ENCODE measurements at places on chromosomes 6 and 20.
A peak's percentile ranks its signal among the peaks of the same experiment; 100 is the strongest.

GRCh38 chr6:37048851-37049757 lies 43.6 kb downstream of the FGD2 start:
- DNase-seq: no peak

DNA sequence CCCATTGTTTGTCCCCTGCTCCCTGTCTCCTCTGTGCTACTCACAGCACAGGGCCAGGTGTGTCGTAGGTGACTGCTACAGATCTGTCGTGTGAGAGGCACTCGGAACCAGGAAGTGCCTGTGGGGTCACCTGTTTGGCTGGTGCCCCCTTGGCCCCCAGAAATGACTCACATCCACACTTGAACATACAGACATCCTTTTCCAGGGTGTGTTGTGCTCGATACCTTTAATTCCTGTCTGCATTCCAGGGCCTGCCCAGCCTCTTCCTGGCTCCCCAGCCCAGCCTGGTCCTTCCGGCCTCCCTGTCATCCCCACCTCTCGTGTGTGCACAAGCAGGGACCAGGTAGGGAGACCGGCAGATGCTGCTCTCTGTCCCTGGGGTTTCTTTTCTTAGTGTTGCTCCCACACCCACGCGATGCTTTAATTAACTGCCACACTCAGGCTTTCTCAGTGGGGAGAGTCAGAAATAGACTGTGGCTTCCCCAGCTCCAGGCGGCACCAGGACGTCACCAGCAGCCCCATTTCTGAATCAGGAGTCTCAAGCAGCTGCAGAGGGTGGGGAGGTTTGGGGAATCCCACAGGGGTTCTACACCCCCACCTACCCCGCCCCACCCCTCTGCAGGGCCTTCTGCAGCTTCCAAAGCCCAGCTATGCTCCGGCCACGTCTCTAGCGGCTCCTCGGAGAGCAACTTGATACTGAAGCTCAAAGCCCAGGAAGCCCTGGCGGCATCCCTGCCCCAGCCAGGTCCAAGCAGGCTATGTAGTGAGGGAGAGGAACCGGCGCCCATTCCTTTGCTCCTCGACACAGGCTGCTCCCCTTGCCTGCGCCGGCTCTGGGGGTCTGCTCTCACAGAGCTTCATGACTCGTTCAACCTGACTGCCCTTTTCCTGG lies 102.2 kb downstream of the SYCP2 start:
- peak; percentile 88 for DNase-seq

DNA sequence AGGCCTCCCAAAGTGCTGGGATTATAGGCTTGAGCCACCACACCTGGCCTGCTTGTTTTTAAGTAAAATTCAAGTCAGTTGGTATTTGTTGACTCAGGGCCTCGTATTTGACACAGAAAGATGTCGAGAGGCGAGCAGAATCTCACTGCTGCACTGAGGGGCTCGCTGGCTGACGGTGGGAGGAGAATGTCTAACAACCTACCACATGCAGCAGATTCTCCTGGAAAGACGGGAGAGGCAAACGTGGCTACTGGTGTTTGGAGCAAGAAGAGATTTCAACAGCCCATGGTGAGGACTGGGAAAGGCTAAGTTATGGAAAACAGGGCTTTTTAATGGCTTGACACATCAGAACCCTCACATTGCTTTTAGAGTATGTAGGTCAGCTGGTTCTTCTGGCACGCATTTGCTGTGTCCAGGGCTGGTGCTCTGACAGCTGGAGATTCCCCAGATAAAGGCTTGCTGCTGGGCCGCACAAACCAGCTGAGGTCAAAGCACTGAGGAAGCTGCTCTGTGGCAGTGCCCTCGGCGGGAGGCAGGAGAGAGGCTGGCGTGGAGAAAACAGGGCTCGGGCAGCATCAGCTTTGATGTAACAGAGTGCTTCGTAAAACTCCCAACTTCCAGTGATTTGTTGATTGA lies 84.2 kb upstream of the FRMD1 start:
- DNase-seq: no peak

- no peak for DNase-seq
Measured at GRCh38 chr6:91042656-91043055, 455.8 kb upstream of the MAP3K7 start.

DNA sequence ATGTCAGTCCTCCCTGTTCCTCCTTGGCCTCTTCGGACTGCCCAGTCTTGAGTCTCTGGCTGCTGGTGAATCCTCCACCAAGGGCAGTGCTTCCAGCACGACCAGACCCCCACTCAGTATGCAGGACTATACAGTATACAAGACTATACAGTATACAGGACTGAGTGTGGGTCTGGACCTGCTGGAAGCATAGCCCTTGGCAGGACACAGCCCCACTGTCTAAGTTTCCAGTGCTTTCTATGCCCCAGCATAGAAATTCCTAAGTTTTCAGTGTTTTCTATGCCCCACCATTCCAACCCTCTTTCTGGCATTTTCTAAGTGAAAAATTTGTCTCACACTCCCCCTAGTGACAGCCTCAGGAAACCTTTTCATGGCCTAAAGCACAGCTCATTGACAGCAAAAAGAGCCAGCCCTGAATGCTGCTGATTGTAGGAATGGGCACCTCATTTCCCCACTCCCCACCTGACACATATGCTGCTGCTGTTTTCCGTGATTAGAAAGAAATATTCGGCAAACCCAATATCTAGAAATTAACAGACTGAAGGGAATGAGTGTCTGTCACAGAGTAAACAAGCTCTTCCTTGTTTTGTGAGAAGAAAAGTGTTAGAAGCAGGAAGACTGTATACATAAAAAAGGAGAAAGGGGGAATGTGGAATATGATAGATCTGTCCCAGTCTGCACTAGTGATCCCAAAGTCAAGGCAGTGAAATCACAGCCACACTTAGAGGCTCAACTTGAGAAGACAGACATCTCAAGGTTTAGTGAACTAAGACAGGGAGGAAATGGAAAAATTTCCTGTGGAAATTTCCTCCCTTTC lies 206.9 kb downstream of the IBTK start:
- DNase-seq: peak; percentile 70

DNA sequence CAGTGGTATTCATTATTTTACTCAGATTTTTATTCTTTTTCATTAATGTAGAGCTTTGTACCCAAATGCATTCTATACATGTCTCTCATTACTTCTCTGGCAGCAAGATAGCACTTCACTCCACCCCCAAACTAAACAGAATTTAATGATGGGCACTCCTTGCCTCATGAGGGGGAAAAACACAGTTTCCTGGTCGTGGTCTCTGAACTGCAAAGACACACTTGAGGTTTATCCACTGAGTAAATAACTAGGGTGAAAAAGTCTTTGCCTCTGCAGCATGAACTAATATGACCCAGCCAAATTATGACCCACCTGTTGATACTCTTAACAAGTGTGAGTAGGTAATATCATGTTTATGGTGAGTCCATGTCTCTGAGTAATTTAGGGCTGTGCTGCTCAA lies 785.2 kb upstream of the FLRT3 start:
- no peak for DNase-seq

GRCh38 chr20:63402860-63403220 lies 41.7 kb upstream of the CHRNA4 start:
- DNase-seq: no peak

DNA sequence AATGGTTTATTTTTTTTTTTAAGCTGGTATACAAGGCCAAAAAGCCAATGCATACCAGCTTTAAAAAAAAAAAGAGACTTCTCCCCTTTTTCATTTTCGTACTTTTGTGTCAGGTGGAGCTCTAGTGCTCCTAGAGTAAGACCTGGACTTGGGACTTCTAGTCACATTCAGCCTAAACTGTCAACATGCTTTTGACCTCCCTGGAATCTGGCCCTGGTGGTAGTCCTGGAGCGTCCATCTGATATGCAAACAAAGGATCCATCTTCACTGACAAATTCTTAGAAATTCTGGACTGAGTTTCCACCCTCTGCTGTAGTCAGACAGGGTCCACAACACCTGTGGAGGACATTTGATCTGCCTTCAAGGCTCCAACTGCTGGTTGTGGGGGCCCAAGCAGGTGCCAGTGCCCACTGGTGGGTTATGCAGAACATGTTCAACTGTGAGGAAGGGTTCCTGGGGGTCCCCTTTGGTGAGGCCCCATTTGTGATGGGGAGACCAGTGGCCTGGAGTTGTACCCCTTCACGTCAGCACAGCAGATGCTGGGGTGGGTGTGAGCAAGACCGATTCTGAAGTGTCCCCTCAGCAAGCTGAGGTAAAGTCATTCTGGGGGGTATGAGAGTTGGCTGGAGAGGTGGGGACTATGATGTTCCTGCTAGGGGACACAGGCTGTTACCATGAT lies 12.6 kb upstream of the PCMTD2 start:
- peak; percentile 49 for DNase-seq

DNA sequence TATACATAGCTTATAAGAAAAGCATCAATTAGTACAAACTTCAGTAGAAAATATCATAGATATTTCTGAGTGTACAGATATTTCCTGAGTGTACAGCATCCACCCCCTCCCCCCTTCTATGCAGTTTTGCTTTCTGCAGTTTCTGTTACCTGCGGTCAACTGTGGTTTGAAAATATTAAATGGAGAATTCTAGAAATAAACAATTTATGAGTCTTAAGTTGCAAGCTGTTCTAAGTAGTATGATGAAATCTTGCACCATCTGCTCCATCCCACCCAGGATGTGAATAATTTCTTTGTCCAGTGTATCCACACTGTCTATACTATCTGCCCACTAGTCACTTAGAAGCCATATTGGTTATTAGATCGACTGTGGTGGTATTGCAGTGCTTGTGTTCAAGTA lies 15.8 kb upstream of the GPR63 start:
- DNase-seq: no peak

All from Caco-2 (cell line).